H1 (cell line): ENCODE measurements at places on chromosomes 7 and 10. TPM values are rescaled to one million over a fixed set of nuclear protein-coding genes. Genes with fewer than 3 reads are reported as not detected.

COX19 gene
- total RNA-seq = 7.9 and 9.0 TPM in 2 replicates

MACC1 gene
- total RNA-seq = 17.1 and 17.2 TPM in 2 replicates

DENND10 gene
- total RNA-seq = 61.6 and 64.4 TPM in 2 replicates

ZCCHC24 gene
- total RNA-seq = 6.2 and 6.9 TPM in 2 replicates

CALHM1 gene
- 0.34 TPM in 1 of 2 replicates, not detected in the other for total RNA-seq

VSTM2A gene
- 0.58 and 0.77 TPM in 2 replicates for total RNA-seq

C7orf57 gene
- 0.27 and 0.56 TPM in 2 replicates for total RNA-seq

GARIN1A gene
- total RNA-seq = 0.29 and 0.34 TPM in 2 replicates

NANOS1 gene
- 3.1 and 5.4 TPM in 2 replicates for total RNA-seq

GRCh38 chr7:112132051-112132694 lies 74.0 kb downstream of the DOCK4 start:
- DNase-seq = no peak

DNA sequence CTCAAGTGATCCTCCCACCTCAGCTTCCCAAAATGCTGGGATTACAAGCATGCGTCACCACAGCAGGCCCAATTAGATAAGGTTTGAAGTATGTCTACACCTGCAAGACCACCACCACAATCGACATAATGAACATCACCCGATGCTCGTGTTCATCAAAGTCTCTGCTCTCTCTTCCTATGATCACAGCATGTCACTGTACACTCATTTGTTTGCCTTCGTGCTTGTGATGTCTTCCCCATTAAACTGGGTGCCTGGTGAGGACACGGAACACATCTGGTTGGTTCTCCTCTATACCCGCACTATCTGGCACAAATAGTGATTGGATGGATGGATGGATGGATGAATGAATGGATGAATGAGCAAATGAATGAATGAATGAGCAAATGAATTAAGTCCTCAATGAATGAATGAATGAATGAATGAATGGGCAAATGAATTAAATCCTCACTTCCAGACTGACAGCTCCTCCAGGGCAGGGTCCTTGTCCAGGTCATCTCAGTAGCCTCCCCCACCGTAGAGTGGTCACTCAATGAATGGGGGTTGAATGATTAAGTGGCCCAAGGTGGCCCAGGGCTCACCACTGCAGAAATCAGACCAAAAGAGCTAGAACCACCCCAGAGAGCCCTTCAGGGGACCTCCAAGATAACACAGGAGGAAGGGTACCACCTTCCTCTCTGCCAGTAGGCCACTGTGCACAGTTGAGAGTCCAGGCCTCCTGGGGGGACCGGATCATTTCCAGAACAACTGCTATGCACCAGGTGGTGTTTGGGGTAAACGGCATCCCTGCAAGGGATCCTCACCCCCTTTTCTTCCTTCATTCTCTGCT lies 101.9 kb upstream of the TNRC18 start:
- no peak for DNase-seq

- DNase-seq = no peak
Measured at GRCh38 chr10:10294881-10295529, 722.7 kb upstream of the CELF2 start.

- no peak for DNase-seq
Measured at GRCh38 chr7:18834577-18834976, 282.9 kb downstream of the TWIST1 start.

DNA sequence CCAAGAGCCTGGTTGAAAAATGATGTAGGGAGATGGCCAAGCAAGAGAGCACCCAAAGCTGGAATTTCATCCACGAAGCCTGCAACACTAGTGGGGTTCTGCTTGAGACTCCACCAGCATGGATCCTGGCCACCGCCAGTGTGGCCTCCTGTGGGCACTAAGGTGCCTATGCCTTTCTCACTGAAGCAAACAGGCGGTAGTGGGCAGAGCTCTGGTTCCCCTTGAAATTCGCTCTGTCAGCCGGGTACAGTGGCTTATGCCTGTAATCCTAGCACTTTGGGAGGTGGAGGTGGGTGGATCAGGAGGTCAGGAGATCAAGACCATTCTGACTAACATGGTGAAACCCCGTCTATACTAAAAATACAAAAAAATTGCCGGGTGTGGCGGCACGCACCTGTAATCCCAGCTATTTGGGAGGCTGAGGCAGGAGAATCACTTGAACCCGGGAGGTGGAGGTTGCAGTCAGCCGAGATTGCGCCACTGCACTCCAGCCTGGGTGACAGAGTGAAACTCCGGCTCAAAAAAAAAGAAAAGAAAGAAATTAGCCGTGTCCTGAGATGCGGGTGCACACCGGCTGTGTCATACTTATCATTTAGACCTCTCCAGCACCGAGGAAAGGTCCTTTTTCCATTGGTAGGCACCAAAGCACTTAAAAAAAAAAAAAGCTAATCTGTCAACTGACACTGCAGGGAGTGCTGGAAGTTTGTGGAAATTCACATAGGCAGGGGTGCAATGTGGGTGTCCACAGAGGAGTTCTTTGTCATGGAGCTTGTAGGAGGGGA lies 28.3 kb downstream of the CCM2 start:
- no peak for DNase-seq

DNA sequence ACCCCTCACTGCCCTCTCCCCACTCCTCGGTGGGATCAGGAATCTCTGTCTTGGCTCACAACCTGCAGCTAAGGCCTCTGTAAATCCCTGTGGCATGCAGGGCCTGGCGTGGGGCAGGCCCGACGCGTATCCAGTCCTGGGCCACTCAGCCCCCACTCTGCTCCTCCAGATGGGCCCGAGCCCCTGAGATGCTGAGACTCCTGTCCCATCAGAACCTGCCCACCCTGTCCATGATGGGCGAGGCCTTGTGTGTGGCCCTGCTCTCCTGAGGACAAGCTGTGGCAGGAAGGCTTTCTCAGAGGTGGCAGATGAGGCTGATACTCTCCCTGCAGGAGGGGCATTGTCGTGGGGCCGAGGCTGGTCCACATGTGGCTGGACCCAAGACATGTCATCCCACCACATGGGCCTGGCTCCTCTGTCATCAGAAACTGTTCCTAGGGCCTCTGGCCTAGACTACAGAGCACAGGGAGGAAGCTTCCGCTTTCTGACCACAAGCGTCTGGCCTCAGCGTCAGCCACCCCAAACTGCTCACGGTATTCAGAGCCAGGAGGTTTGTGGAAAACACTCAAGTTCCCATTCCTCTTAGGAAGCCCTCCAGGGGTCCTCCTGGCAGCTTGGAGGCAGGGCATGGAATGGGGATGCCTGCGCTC lies 6.0 kb downstream of the ALOX5 start:
- no peak for DNase-seq

- no peak for DNase-seq
Measured at GRCh38 chr7:47570649-47571050, 11.3 kb downstream of the TNS3 start.

DNA sequence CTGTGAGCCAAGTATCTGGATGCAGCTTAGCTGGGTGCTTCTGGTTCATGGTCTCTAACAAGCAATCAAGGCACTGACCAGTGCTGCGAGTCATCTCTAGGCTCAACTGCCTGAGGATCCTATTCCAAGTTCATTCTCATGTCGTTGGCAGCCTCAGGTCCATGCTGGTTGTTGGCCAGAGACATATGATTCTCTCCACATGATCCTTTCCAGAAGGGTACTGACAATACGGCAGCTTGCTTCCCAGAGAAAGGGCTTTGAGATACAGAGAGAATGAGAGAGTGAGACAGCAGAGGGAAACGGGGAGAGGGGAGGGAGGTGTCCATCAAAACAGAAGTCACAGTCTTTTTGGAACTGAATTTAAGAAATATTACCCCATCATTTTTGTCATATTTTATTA lies 405.6 kb downstream of the XPNPEP1 start:
- no peak for DNase-seq

DNA sequence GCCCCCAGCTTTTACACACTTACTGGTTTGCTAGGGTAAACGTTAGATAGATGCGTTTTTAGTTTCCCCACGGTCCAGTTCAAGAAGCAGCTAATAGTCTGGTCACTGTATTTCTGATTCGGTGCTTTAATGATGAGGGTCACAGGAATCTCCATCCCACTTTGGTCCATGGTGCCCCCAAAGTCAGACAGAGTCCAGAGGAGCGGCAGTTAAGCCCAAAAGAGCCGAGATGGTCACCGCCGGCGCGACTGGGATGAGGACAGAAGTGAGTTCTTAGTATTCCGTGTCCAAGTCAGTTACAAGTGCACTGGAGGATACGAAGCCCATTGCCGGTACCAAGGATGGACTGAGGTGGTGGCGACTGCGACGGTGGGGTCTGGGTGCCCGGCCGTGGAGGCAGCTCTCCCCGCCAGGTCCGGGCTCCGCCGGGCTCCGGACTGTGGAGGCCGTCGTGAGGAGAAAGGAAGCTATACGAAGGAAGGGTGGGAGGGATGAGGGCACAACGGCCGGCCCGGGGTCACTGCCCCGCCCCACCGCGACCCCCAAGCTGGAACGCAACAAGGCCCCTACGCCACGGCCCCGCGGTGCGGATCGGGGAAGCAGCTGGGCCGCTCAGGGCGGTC lies 663 bp downstream of the HERPUD2 start:
- DNase-seq = no peak

DNA sequence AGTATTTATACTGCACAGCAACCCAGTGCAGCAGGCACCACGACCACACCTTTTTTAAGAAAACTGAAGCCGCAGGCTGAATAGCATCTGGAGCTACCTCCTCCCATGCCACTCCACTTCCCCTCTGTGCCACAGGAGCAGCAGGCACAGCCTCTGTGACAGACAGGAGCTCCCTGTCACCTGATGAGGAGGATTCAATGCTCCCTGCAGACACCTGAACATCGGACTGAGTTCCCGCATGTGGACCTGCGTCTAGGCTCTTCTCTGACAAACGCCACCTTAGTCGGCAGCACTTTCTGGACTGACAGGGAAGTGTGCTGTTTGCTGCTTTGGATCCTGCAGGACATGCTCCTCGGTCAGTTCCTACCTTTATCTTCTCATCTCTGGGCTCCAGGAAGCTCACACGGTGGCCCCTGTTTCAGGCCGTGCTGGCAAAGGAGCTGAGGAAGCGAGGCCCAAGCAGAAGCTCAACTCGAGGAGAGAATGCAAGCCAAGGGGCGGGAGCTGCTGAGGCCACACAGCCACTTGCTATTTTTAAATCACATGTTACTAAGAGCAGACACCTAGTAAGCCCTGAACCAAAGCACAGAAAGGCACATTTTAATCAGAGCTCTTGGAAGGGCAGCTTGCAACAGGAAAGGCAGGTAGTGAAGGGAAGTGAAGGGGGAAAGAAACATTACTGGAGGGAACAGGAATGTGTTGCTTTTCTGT lies 56.6 kb downstream of the VOPP1 start:
- no peak for DNase-seq

DNA sequence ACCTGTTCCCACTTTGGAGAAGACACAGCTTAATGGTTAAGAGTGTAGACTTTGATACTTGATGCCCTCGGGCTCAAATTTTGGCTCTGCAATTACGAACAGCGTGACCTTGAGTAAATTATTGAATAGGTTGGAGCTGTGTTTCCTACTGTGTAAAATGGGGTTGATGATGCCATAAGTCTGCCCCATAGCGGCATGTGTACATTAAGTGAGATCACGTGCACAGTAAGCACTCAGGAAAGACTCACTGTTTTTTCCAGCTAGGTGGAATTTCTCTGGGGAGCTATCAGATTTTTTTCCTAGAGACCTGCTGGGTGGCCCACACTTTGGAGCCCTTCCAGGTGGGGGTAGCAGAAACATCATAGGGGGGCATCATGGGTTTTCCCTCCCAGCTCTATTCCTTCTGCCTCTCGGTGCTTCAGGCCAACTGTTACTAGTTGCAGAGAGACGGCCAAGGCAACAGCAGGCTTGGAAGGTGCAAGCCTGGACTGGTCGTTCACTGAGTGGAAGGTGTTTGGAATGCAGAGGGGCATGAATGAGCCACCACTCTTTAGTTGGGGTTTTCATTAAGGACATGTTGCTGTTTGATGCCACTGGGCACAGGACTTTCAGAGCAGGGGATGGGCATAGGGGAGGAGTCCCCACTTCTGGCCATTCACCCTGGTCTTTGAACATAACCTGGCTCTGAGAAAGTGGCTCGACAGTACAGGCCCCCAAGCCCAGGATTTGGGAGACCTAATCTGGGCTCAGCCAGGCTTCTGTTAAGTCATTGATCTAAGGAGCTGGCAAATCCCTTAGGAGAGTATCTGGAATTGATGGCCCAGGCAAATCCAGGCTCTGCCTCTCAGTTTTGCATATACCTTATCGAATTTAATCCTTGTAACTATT lies 64.0 kb downstream of the SYPL1 start:
- DNase-seq = no peak

DNA sequence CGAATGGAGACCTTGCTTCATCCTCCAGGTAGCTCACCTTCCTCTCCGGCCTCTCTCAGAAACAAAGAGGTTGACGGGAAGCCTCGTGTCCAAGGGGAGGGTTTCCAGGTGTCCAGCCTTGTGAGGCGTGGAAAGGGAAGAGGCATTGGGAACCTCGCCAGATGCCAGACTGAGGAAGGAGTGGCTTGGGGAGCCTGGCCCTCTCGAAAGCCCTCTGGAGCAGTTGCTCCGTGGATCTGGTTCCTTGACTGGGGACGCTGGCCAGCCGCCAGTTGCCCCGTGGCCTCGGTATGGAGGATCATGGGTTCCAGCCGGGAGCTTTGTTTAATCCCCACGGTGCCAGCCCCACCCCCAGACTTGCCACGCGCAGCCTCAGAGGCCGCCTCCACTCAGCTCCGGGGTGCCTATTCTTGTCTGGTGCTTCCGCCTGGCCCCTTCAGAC lies 30.3 kb upstream of the SUN1 start:
- no peak for DNase-seq

DNA sequence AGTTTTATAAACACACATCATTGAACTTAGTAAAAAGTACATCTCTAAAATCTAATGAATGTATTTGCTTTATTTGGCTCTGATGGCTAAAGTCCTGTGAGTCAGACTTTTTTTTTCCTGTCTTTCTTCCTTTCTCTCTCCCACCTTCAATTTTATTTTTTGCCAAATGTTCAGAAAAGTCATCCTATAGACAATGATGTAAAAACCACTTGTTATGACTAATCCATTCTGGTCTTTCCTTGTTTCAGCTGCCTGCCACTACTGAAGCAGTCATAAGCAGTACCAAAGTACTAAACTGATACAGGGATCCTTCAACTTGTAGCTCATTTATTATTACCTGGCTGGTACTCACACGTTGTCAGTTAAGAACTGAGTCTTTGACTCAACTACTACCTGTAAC lies 23.9 kb downstream of the HECTD2 start:
- no peak for DNase-seq

GRCh38 chr10:114271075-114271778 lies 32.2 kb downstream of the VWA2 start:
- no peak for DNase-seq

GRCh38 chr7:27104341-27105058 lies 2.0 kb upstream of the HOXA2 start:
- no peak for DNase-seq

GRCh38 chr10:154348-154747 lies 19.1 kb downstream of the ZMYND11 start:
- DNase-seq = no peak

DNA sequence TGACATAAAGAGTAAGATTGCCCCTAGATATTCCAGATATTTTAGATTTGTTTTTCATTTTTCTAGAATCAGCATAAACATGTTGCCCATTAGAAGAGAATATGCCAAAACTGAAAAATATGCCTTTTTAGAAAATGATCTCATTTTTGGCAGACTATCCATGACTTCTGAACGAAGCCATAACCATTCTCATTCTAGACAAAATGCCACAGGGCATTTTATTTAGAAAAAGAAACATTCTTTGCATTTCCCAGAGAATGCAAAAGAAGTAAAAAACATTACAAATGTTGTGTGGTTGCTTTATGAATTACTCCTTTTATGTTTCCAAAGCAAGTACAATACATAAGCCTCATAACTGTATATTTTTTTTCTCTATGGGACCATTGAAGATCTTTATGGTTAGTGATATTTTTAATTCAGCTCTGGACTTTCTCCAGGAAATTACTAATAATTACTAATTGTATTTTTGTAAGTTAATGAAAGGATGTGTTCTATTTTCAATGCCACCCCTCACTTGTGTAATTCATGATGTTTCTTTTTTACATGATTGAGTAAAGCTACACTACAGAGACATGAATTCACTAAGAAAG lies 109.6 kb upstream of the SEM1 start:
- no peak for DNase-seq
